ENCODE measurements at places on chromosomes 3 and 15.

DNA sequence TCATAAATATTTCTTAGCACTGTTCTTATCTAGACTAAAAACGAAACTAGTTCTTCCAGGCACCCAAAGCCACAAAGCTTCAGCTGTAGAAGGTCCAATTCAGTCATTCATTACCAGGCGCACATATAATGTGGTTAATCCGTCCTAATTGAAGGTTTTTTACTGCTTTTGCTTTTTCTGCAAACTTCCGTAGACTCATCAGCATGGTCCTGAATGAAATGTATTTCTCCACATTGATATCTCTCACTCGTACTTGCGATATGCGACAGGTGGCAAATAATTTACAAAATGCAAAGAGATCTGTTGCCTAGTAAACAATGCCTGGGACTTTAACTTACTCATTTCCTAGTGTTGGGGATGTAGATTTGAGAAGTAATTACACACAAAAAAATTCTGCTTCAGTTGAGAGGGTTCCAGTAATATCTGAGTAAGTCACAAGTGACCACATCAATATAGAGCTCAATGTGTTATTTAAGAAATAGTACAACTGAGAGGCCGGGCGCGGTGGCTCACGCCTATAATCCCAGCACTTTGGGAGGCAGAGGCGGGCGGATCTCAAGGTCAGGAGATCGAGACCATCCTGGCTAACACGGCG, 75.0 kb upstream of the MBNL1 start:
- no peak for DNase-seq

GRCh38 chr15:93523481-93523880, 434.5 kb upstream of the RGMA start:
- DNase-seq = no peak

DNA sequence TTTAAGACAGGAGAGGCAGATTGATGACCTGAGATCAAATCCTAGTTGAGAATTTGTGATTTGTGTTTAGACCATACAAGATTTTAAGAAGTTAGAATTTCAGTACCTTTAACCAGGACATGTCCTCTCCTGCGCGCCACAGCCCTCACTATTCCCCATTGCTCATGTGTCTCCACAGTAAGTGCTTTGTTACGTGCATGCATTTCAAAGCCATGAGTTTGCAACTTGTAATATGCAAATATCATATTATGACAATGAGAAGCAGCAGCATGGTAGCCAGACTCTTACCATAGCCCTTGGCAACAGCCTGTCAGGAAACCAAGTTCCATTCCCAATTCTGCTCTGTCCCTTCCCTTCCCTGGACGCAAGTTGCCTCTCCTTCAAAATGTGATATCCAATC, 73.3 kb upstream of the ATP13A5 start:
- DNase-seq = no peak

DNA sequence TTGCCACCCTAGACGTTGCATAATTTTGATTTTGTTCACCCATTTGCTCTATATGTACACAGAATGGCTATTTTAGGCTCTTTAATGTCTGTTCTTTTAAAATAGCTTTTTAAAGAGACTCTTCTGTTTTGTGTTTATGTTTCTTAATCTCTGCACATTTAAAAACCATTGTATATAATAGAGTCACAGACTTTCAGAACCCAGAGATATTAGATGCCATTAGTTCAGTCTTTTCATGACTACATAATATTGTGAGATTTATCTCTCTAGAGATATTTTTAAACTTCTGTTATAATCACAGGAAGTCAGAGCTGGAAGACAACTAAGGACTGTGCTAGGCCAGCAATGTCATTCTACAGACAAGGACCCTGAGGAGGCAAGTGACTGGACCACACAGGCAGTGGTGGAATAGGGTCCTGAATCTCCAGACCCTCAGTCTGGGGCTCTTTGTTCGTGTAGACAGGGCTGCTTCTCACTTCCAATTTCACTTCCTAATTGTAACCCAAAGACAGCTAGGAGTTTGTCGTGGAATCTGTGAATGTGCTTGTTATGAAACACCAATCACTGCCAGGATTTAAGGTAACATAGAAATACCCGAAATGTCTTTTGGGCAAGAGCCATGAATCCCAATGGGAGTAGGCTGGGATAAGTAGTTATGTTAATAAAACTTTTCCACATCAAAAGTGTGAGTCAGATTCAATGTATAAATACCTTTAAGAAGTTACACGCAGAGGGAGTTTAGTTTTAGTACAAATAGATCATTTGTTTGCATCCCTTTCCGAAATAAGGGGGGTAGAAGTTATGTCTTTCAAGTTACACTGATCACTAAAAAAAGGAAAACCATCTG, 165.2 kb upstream of the ROPN1 start:
- DNase-seq = no peak

- peak; percentile 5 for DNase-seq
These were observed 1.3 kb downstream of the ZNF710 start for GRCh38 chr15:90002428-90002844.

DNA sequence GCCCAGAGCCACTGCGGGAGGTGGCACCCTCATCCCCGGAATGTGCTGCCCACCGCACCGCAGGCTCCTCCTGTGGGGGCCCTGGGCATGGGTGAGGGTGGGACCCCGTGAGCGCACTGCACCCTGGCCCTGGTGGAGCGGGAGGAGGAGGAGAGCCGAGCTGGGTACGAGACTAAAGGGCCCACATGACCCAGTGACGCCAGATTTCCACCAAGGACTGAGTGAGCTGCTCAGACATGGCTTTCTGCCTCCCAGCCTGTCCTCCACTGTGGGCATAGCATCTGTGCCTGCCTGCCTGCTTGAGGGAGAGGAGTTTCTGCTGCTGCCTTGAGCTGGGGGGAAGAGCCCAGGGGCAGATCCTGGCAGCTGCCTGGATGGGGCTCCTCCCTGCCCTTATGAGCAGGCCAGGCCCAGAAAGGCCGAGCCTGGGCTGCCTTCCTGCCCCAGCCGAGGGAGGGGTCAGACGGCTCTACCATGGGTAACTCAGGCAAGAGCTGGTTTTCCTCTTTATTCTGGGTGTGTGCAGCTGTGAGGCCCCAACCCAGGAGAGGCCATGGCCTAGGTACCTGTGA, 88.4 kb downstream of the VGLL4 start:
- no peak for DNase-seq

- DNase-seq = peak; percentile 78
These were observed 102.5 kb downstream of the IQSEC1 start for GRCh38 chr3:12970684-12971083.

- DNase-seq = no peak
These were observed 120.0 kb upstream of the CTDSPL start for GRCh38 chr3:37741644-37742043.

- no peak for DNase-seq
These were observed 28.3 kb downstream of the C3orf20 start for GRCh38 chr3:14703128-14703750.

GRCh38 chr15:43286074-43286473, 19.3 kb upstream of the TGM5 start:
- DNase-seq = no peak

- DNase-seq = no peak
These were observed 123.2 kb upstream of the CGNL1 start for GRCh38 chr15:57253082-57253481.

DNA sequence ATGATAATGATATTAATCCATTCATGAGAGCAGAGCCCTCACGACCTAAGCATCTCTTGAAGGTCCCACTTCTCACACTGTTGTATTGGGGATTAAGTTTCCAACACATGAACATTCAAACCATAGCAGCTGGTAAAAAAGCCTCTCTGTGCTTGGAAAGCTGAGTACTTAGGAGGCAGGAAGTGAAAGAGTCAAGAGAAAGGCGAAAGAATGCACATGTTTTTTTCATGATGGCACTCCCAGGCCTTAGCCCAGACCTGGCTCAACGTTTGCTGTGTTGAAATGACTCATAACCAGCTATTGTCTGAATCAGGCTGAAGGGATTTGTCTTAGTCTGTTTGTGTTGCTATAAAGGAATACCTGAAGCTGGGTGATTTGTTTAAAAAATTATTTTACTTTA, 84.4 kb upstream of the RGMA start:
- no peak for DNase-seq

GRCh38 chr15:66388043-66388363, 1.3 kb downstream of the MAP2K1 start:
- DNase-seq = no peak

GRCh38 chr3:18177271-18177670, 247.9 kb downstream of the SATB1 start:
- no peak for DNase-seq
